ENCODE measurements at places on chromosomes 1 and 21.

GRCh38 chr1:61092642-61093041 is 10.3 kb downstream of the NFIA start:
- no peak for DNase-seq

DNA sequence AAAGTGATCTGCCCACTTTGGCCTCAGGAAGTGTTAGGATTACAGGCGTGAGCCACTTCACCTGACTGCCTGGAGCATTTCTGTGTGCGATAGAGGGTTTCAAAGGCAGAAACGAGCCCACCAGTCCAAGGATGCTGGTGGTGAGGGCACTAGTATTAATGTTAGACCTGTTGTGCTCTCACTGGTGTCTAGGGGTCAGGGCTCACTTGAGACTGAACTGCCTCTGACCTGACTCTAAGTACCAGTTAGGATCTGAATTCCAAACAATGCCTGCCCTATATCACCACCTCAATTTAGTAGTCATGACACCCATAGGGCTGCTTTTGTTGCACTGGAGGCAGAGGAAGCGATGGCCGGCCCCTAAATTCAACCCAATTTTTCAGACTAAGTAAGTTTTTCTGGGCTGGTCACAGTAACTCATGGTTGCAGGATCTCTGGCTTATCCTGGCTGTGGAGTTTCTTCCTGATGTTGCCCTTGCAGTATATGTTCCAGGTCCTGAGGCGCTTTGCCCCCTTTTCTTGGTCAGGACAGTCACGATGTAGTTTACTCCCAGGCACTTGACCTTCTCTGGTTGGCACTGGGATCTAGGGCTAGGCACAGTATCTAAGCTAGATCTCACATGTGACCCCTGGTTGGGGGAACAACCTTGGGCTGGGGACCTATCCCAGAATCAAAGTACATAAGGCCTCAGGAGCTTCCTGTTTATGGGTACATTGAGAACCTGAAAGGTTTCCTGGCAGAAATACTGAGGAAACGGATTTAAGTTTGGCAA is 4.5 kb downstream of the CCDC17 start:
- DNase-seq, result no peak

DNA sequence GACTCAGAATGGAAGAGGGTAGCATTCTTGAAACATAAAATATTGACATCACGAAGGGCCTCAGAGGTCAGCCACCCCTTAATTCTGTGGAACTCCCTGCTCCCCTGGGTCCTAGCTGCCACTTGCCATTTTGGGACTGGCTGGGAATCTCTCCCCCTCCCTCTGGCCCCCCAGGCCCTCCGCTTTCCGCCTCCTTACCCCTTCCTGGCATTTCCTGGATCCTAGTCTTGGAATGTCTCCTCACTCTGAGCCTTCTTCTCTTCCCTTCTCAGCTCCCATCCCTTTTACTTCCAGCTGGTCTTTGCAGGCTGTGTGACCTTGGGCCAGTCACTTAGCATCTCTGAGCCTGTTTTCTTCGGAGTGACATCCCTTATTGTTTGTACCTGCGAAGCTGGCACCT is 4.5 kb downstream of the PADI1 start:
- no peak for DNase-seq

- no peak for DNase-seq
Observed at GRCh38 chr1:20958430-20958829, 171.3 kb upstream of the HP1BP3 start.

- no peak for DNase-seq
Observed at GRCh38 chr21:41920476-41920875, 33.3 kb downstream of the C2CD2 start.
